ENCODE measurements at places on chromosomes 16 and 17. TPM values are rescaled to one million over a fixed set of nuclear protein-coding genes. Genes with fewer than 3 reads are reported as not detected.

GRCh38 chr16:27706866-27707685 is 157.1 kb downstream of the KATNIP start:
- no peak for DNase-seq

DNA sequence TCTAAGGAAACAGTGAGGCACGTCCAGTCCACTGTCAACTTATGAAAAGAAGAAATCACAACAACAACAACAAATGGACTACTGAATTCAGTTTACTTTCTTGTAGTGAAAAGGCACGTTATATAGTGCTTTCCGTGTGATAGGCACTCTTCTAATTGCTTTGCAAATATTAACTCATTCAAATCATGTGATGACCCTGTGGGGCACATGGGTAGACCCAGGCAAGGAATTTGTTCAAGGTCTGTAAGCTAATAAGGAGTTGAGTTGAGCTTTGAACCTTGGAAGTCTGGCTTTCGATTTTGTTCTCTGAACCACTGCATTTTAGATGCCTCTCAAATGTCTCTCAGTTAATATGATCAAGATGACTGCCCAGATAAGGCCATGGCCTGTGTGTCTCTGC is 295.1 kb upstream of the RBFOX1 start:
- DNase-seq, result no peak

Gene SHISA9
- total RNA-seq, result 24.7 TPM

- no peak for DNase-seq
Measured at GRCh38 chr17:15958484-15958854, 13.5 kb downstream of the ADORA2B start.

Measured in cerebellum (tissue), 4 donors.